ENCODE measurements at places on chromosomes 4 and X.
A peak's percentile ranks its signal among the peaks of the same experiment; 100 is the strongest.

- DNase-seq, result no peak
Observed at GRCh38 chrX:151729056-151729725, 5.4 kb upstream of the CNGA2 start.

- DNase-seq, result no peak
Observed at GRCh38 chr4:1638873-1639272, 45.2 kb downstream of the FAM53A start.

DNA sequence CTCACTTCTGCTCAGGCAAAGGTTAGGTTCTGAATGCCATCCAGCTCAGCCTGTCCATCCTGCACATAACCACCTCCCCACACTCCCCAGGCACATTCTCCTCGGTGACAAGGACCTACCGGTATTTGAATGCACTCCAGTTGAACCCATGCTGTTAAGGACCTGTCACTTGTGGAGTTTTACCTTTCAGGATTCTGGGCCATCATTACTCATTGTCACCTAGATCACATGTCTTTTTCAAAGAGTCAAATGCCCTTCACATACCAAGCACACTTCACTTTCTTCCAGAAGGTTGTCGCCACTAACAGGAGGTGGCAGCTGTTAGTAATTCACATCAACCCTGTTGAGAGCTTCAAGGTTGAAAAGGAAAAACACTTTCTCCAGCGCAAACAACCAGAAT, 218.3 kb downstream of the SOWAHB start:
- DNase-seq, result no peak

DNA sequence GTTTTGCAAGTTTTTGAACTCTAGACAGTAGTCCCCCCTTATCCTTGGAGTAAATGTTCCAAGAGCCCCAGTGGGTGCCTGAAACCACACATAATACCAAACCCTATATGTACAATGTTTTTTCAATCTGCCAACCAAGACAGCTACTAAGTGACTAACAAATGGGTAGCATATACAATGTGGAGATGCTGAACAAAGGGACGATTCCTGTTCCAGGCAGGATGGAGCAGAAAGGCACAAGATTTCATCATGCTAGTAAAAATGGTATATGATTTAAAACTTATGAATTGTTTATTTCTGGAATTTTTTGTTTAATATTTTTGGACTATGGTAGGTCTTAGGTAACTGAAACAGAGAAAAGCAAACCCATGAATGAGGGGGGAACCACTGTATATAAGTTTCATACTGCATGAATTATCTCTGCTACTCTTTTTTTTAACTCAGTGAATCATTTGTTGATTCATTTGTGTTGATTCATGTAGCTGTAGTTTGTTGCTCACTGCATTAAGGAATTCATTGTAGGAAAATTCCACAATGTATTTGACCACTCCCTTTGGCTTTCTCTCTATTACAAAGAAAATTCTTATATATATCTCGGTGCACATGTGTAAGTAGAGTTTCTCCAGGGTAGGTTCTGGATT, 21.9 kb upstream of the ANXA3 start:
- DNase-seq, result no peak

DNA sequence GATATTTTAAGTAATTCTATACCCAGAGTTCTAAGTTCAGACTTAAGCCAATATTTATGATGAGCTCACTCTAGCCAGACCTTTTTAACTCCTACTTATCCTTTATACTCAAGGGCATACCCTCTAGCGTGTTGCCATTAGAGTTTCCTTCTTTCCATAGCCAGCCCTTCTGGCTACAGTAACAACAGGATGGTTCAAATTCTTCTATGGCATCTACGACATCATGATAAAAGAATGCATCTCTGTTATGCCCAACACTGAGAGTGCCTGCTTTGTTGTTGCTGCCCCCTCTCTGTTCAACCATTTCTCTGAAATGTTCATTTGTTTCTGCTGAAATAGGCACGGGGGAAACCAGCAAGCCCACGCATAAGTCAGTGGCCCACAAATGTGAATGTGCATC, 104.5 kb downstream of the UBE2NL start:
- no peak for DNase-seq

DNA sequence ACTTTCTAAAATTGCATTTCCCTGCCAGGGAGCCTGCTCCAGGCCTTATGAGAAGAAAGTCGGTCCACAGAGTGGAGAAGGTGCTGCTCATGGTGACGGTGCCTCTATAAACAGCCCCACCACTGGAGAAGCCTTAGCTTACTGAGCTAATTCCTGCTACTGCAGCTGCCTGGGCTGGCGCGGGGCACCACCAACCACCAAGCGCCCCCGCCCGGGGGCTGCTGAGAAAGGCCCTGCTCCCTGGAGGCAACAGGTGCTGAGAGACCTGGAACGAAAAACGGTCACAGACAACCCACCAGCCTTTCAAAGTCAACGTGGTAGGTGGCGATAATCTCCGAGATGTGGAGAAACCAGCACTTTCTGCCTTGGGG, 2.9 kb downstream of the HCFC1 start:
- DNase-seq, result no peak

DNA sequence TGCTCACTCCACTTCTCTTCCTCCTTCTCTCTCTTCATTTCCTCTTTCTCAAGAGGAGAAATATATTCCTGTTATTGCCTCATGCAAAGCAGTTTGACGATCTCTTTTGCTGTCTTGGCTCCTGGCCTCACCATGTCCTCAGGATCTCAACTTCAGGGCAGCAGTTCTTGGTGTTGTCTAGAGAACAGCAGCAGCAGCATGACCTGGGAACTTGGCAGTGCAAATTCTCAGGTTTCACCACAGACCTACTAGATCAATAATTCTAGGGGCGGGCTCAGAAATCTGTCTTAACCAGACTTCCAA, 193.4 kb upstream of the EDNRA start:
- DNase-seq, result no peak

DNA sequence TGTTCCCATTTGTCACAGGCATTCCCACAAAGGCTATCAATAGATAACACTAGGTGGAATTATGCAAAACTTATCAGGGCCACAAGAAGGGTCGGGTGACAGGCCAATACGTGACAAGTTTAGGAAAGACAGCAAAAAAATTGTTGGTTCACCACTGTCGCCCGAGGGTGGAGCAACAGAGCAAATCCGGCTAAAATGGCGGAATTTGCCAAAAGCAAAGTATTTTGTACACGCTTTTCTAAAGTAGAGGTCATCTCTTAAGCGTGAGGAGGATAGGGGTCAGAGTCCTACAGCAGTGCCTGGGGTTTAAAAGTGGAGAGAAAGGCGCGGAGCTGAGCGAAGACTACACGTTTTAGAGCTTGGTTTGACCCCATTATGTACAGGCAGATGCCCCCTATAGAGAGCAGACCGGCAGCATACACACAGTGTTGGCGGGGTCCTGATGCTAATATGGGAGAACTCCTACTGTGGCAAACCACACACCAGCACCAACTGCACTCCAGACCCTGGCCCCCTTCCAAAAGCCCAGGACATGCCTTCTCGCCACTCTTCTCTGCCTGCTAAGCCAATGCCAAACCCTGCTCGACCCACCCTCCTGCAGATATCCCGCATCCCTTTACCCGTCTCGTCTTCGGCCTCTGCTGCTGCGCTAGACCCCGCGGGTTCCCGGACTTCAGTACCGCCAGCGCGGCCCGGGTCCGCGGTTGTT, 733 bp downstream of the CCNA2 start:
- DNase-seq, result no peak

- no peak for DNase-seq
Observed at GRCh38 chrX:52923781-52924241, 26.7 kb downstream of the FAM156B start.

DNA sequence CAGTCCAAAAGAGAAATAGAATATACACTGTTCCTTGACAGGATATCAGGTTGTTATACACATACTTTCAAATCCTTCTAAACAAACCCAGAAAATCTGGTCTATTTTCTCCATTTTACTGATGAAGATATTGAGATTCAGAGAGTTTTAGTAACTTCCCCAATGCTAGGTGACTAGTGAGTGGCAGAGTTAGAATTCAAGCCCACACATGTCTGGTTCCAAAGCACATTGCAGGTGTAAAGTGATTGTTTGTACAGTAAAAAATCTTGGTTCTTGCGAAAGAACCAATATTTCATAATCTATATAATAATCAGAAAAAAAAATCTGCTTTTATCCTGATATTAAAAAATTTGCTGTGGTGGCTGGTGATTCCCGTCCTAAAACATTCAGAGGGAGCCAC, 39.5 kb upstream of the EMCN start:
- DNase-seq, result no peak

GRCh38 chr4:8706216-8707044, 113.9 kb downstream of the CPZ start:
- no peak for DNase-seq

GRCh38 chrX:40146262-40147125, 48.7 kb upstream of the BCOR start:
- DNase-seq, result peak; percentile 17

GRCh38 chr4:173332963-173333657, 1.0 kb downstream of the HMGB2 start:
- DNase-seq, result no peak

DNA sequence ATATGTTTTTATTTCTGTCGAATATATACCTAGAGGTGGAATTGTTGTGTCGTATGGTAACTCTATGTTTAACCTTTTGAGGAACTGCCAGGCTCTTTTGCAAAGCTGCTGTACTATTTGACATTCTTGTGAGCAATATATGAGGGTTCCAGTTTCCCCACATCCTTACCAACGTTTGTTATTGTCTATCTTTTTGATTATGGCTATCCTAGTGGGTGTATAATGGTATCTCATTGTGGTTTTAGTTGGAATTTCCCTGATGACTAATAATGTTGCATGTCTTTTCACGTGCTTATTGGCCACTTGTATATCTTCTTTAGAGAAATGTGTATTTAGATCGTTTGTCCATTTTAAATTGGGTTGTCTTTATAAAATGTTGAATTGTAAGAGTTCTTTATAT, 24.5 kb downstream of the REPS2 start:
- DNase-seq, result no peak

GRCh38 chr4:129335818-129336217, 239.9 kb downstream of the C4orf33 start:
- no peak for DNase-seq

DNA sequence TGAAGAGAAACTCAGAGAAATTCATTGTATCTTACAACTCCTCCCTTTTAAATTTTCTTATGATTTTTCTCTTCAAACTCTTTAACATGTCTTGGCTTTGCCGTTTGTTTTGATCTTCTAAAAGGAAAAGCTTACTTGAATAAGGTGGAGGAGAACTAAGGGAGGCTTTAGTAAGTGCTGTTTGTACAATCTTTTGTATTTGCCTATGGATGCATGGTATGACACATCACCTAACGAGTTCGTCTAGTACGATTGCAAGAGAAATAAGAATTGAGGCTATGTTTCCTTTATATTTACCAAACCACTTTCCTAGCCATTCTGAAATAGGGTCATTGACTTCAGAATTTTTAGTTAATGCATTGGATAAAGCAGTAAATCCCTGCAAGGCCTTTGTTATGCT, 8.4 kb upstream of the BST1 start:
- no peak for DNase-seq

DNA sequence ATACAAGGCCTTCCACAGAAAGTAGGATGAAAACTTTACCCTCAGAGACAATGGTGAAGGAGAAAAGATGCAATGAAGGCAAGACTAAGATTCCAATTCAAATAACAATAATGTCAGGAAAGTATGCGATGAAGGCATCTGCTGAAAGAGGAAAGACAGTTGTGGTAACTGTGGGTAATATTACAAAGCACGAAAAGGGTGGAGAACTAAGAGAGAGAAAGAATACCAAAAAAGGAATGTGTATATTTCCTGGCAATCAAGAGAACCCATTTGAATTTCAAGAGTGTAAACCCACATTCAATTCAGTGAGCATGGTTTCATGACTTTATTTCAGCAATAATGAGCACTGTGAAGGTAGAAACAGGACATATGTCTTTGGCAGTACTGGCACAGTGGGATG, 225.5 kb downstream of the PALLD start:
- DNase-seq, result no peak

GRCh38 chrX:6941041-6941440, 206.5 kb upstream of the STS start:
- no peak for DNase-seq

GRCh38 chr4:173281406-173282255, 52.5 kb downstream of the HMGB2 start:
- no peak for DNase-seq

DNA sequence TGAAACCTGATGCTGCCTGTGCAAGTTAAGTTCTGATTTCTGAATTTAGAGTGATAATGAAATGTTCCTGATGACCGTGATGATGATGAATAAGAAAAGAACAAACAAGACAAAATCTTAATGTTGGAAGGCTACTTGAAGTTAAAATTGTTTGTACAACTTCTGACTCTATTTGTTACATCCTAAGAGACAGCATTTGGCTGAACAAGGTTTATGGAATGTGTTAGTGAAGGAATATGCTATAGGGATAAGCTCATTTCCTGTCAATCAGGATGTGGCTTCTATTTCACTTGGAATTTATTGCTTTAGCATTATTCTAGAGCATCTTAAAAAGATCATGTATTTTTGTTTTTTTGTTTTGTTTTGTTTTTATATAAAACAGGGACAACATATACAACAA, 267.5 kb downstream of the FAT4 start:
- DNase-seq, result no peak

GRCh38 chrX:118644378-118644777, 83.0 kb upstream of the IL13RA1 start:
- DNase-seq, result peak; percentile 13

GRCh38 chrX:69362856-69363255, 141.3 kb upstream of the NALF2 start:
- DNase-seq, result no peak

DNA sequence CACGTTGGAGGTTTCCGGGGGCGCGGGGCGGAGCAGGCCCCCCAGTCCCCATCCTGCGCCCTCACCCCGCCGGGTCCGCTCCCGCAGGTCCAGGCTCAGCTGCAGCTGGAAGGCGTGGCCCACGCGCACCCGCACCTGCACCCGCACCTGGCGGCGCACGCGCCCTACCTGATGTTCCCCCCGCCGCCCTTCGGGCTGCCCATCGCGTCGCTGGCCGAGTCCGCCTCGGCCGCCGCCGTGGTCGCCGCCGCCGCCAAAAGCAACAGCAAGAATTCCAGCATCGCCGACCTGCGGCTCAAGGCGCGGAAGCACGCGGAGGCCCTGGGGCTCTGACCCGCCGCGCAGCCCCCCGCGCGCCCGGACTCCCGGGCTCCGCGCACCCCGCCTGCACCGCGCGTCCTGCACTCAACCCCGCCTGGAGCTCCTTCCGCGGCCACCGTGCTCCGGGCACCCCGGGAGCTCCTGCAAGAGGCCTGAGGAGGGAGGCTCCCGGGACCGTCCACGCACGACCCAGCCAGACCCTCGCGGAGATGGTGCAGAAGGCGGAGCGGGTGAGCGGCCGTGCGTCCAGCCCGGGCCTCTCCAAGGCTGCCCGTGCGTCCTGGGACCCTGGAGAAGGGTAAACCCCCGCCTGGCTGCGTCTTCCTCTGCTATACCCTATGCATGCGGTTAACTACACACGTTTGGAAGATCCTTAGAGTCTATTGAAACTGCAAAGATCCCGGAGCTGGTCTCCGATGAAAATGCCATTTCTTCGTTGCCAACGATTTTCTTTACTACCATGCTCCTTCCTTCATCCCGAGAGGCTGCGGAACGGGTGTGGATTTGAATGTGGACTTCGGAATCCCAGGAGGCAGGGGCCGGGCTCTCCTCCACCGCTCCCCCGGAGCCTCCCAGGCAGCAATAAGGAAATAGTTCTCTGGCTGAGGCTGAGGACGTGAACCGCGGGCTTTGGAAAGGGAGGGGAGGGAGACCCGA, 14.0 kb downstream of the SHOX start:
- no peak for DNase-seq

Measured in NCI-H774 (cell line).